GM23338 (cell line): ENCODE measurements at places on chromosomes 7 and 10. TPM values are rescaled to one million over a fixed set of nuclear protein-coding genes. Genes with fewer than 3 reads are reported as not detected.

MSS51 gene
- 3.9 and 5.1 TPM in 2 replicates for total RNA-seq

SRGN gene
- not detected in 2 replicates for total RNA-seq

AGAP9 gene
- total RNA-seq = 6.9 and 7.6 TPM in 2 replicates

PRKG1 gene
- total RNA-seq = 18.2 and 22.8 TPM in 2 replicates

GRCh38 chr7:139618482-139619366 is 95.2 kb downstream of the CLEC2L start:
- peak; percentile 79 for DNase-seq

DNA sequence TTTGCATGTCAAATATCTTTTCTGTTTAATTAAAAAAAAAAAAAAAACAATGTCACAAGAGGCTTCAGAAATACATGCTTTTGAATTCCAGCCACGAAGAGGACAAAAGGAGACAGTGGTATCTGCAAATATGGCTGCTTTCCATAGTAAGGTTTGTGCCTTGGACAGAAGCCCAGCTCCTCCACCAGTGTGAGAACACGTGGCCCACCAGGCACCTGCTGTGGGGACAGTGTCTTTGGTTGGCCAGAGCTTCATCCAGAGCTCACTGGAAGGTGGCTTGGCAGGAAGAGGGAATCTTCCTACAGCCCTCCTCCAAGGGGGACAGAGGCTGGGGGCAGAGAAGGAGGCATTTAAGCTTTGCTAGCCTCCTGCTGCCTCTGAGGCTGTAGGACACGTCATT is 144.6 kb downstream of the GLCCI1 start:
- DNase-seq = no peak

GRCh38 chr7:135886345-135887132 is 90.6 kb downstream of the MTPN start:
- DNase-seq = no peak

DNA sequence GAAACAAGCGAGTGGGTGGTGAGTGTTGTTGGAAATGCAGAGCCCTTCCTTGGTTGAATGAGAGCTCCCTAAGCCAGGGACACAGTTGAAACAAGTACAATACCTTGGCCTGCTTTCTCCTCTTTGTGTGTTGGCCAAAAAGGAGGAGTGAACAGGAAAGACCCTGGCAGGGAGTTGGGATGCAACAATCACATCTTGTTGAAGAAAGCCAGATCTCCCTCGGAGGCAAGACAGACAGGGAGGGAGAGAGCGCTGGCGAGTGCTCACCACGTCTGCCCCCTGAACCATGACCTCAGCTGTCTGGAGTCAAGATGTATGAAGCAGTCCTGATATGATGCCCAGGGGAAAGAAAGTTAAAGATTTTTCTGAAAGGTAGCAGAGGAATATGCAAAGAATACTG is 66.8 kb downstream of the ADAM12 start:
- no peak for DNase-seq

DNA sequence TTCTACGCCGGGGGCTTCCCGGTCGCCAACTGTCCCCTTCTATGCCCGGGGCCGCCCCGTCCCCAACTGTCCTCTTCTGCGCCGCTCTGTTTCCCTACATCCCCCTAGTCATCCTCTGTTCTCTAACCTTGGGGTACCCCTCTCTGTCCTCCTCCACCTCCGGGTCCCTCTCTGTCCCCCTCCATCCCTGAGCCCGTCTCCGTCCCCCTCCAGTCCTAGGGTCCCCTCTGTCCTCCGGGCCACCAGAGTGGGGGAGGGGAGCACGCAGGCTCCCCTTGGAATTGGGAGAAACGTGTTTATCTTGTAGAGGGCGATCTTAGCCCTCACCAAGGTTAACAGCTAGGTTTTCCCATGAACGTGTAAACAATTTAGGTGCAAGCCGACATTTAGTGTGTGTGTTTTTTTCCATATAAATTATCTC is 852 bp upstream of the KLF6 start:
- peak; percentile 62 for DNase-seq

DNA sequence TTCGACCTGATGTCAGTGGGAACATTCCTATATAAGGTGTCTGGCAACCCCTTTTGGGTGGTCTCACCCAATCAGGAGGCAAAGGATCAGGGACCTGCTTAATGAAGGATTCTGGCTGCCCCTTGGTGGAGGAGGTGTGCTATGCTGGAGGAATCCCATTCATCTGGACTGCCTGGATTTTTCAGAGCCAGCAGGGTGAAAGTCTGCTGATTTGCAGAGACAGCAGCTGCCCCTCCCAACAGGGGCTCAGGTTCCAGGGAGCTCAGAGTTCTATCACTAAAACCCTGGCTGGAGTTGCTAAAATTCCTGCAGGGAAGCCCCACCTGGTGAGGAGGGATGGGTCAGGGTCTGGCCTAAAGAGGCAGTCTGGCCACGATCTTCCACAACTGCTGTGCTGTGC is 398.5 kb upstream of the CNTNAP2 start:
- DNase-seq = peak; percentile 16

GRCh38 chr10:62772186-62772974 is 32.1 kb upstream of the ADO start:
- no peak for DNase-seq

DNA sequence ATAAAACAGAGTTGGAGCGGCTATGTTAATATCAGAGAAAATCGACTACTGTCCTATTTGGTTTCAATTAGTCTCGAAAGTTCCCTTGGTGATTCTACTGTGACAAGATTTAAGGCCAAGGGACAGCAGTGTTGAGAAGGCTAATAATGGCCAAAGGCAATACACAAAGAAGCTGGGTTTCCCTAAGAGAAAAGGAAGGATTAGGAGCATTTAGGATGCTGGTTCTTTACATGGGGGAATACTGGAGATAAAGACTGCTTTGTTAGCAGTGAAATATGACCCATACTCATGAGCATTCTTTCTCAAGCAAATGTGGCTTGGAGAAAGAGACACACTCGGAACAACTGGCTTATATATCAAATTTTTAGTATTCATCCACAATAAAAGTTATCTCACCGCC is 32.2 kb downstream of the IQUB start:
- peak; percentile 16 for DNase-seq

GRCh38 chr10:8053446-8054243 is 843 bp upstream of the GATA3 start:
- DNase-seq = peak; percentile 95

GRCh38 chr7:64907641-64908326 is 4.7 kb downstream of the ZNF273 start:
- no peak for DNase-seq

DNA sequence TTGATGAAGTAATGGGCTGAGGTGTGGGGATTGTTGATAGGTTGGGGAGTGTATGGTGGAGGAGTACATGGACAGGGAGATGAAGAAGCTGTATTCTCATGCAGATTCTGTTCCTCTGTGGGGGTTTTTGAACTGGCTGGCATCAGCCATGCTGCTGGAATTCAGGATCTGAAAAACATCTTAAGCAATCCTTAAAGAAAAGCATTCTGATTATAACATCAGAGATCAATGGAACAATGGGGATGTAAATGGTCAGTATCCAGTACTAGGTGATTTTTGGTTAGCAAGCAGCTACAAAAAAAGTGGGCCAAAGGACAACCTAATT is 247.5 kb upstream of the GALNT17 start:
- peak; percentile 76 for DNase-seq

GRCh38 chr7:38367301-38367890 is 94.0 kb upstream of the TARP start:
- DNase-seq = no peak

DNA sequence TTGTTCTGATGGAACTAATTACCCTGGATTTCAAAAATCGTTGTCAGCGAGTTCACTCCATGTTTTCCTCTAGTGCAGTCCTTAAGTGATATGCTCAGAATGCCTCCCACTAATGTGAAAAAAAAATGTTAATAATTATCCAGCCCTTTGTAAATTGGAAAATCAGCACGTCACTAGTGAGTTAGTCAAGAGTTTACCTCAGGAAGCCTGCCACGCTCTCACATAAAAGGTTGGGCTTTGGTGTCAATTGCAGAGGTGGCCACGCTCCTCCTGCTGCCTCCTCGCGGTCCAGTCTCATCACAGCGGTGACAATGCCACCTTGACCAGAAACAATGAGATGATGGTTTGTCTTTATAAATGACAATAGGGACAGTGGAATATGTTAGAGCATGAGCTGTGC is 22.5 kb downstream of the UPP1 start:
- no peak for DNase-seq
